NCI-H1092 (cell line): ENCODE measurements at places on chromosomes 5 and 9.
A peak's percentile ranks its signal among the peaks of the same experiment; 100 is the strongest.

DNA sequence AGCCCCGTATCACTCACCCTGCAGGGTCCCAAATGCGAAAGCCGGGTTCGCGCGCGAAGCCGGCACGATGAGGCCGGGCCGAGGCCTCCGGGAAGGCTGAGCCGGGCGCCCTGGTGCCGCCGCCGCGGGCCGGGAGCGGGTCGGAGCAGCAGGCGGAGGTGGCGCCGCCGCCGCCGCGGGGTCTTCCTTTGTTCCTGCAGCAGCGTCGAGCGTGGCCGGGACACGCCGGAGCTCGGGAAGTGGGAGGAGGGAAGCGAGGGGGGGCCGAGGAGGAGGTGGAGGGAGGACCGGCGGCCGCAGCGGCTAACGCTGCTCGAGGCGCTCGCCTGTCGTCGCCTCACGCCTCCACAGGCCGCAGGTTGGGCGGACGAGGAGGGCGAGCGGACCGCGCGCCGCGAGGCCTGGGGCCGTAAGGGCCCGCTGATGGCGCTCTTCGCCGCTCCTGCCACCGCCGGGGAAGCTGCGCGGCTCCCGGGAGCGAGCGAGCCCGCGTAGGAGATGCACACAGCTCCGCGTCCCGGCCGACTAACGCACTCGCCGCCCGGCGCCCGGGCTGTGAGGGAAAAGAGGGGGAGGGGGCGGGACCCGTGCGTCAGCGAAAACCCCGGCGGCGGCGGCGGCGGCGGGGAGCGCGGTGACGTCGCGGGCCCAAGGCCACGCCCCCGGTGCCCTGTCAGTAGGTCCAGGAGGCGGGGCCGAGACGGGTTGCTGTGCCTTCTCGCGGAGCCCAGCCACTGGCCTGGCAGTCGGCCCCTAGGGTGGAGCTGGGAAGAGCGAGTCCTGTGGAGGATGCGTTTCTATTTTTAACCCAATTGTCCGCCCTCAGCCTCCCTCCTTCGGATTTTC is at the start of gene ZFAND5:
ZFAND5 (minus strand) TSS at position 530 of the 846 bp plus-strand sequence. CDS start 4,430 bp downstream, outside the sequence.
- peak; percentile 97 for DNase-seq

DNA sequence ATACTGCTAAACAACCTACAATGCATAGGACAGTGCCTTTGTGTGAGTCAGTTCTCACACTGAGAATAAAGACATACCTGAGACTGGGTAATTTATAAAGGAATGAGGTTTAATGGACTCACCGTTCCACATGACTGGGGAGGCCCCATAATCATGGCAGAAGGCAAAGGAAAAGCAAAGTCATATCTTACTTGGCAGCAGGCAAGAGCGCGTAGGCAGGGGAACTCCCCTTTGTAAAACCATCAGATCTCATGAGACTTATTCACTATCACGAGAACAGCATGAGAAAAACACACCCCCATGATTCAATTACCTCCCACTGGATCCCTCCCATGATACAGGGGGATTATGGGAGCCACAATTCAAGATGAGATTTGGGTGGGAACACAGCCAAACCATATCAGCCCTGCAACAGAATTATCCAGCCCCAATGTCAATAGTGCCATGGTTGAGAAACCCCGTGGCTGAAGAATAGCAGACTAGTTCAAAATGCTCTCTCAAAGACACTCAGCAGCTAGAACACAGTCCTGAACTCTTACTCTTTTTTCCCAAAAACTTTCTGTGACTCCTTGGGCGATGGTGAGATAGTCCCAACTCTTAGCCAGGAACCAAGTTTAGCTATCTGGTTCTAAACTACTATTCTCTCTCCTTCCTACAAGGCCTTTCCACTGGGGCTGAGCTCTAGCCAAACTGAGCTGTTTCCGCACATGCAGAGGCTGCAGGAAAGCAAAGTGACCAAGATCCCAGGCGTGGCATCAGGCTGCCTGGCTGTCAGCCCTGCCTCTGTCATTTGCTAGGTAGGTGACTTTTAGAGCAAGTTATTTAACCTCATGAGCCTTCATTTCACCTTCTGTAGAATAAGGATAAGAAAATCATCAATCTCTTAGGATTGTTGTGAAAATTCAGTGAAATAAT is 21.7 kb downstream of the FAT2 start:
- no peak for DNase-seq

GRCh38 chr5:65811885-65812284 is 89.9 kb downstream of the NLN start:
- no peak for DNase-seq

- no peak for DNase-seq
These were observed 80.3 kb downstream of the HSD17B4 start for GRCh38 chr5:119532637-119533036.

DNA sequence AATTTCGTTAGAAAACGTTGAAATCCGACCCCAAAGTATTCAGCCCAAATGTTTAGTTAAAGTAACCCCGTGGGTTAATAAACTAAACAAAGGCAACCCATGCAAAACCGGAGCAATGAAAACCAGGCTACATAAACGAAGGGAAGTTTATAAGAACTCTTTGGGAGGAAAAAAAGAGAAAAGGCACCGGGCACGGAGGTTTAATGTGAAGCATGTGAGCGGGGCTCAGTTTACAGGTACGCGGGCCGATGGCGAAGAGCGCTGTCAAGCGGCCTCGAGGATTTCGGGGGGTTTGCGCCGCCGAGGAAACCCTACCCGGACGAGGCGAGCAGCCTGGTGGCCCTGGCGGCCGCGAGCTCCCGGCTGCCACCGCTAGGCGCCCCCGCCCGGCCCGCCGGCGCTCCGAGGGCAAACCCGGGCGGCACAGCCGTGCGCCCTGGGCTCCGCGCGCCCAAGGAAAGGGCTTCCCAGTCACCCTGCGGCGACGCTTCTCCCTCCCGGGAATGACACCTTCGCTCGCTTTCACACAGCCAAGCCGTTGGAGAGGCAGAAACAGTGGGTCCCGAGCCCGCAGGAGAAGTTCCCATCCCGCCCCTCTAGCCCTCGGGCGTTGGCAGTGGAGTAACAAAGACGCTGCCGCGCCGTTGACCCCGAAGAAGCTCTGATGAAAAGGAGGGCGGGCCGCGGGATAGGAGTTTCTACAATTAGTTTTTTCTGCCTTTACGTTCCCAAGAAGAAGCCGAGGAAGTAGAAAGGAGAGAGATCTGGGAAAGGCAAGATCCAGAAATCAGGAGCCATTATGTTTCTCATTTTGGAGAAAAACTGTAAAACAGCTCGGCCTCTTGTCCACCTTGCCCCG is 126.0 kb downstream of the TMEM174 start:
- no peak for DNase-seq

DNA sequence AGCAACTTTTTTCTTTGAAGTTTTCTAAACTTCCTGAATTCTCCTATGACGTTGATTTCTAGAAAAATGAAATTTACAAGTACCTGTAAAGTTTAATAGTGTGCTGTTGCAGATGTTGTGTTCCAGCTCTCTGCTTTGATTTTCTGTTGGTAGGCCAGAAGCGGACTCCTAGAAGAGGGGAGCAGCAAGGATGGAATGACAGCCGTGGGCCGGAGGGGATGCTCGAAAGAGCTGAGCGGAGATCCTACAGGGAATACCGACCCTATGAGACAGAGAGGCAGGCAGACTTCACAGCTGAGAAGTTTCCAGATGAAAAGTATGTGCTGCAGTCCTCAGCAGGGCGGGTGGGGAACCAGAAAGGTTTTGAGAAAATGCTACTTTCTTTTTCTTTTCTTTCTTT is 8.3 kb downstream of the HABP4 start:
- no peak for DNase-seq

GRCh38 chr5:76571559-76571958 is 51.6 kb downstream of the F2RL2 start:
- no peak for DNase-seq
